Adrenal gland (tissue), 19 donors: ENCODE measurements at places on chromosomes 5 and 9. TPM values are rescaled to one million over a fixed set of nuclear protein-coding genes. Genes with fewer than 3 reads are reported as not detected.

The UGT3A2 gene
- 0.13 TPM for polyA plus RNA-seq

The SLC6A18 gene
- polyA plus RNA-seq, result not detected

The TSLP gene
- polyA plus RNA-seq, result 0.97 TPM

The SEMA5A gene
- 0.40 TPM for polyA plus RNA-seq

The P4HA2 gene
- 11.6 TPM for polyA plus RNA-seq

The MEIKIN gene
- polyA plus RNA-seq, result not detected

The CTSL gene
- 134 TPM for polyA plus RNA-seq

The SLIT3 gene
- 10.0 TPM for polyA plus RNA-seq

The ROR2 gene
- 4.0 TPM for polyA plus RNA-seq

The TRIM36 gene
- polyA plus RNA-seq, result 2.3 TPM

The PCDHA9 gene
- not detected for polyA plus RNA-seq

The GABRA6 gene
- not detected for polyA plus RNA-seq

The F12 gene
- polyA plus RNA-seq, result 0.80 TPM

The IL3 gene
- not detected for polyA plus RNA-seq

The ECSCR gene
- polyA plus RNA-seq, result 9.8 TPM

The BSPRY gene
- polyA plus RNA-seq, result 1.4 TPM

The SPATA31C1 gene
- polyA plus RNA-seq, result not detected

The CCDC180 gene
- 8.3 TPM for polyA plus RNA-seq

The LCN9 gene
- not detected for polyA plus RNA-seq

The GNA14 gene
- polyA plus RNA-seq, result 2.5 TPM

The SOX30 gene
- polyA plus RNA-seq, result not detected

The EPB41L4B gene
- 9.2 TPM for polyA plus RNA-seq

The ANKRD18A gene
- 0.56 TPM for polyA plus RNA-seq

The ZNF483 gene
- polyA plus RNA-seq, result 9.7 TPM

The TEX48 gene
- polyA plus RNA-seq, result not detected

The LECT2 gene
- not detected for polyA plus RNA-seq

The N4BP3 gene
- polyA plus RNA-seq, result 0.88 TPM

The GZMA gene
- 9.7 TPM for polyA plus RNA-seq

The MRNIP gene
- 12.3 TPM for polyA plus RNA-seq

The ANKRD20A1 gene
- polyA plus RNA-seq, result 0.09 TPM

The FOXD4 gene
- 1.2 TPM for polyA plus RNA-seq

The TAL2 gene
- polyA plus RNA-seq, result not detected
